ENCODE measurements at places on chromosomes 3 and 15.

DNA sequence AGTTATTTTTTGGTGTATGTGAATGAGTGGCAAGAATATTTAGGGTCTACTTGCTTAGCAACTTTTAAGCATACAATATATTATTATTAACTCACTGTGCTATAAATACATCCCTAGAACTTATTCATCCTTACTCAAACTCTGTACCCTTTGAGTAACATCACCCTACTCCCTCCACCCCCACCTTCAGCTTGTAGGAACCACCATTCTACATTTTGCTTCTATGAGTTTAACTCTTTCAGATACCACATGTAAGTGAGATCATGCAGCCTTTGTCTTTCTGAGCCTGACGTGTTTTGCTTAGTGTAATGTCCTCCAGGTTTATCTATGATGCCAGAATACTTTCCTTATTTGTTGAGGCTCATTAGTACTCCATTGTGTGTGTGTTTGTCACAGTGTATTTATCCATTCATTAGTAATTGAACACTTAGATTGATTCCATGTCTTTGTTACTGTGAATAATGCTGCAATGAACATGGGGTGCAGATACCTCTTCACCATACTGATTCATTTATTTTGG is 526.9 kb downstream of the PYDC2 start:
- DNase-seq = no peak

DNA sequence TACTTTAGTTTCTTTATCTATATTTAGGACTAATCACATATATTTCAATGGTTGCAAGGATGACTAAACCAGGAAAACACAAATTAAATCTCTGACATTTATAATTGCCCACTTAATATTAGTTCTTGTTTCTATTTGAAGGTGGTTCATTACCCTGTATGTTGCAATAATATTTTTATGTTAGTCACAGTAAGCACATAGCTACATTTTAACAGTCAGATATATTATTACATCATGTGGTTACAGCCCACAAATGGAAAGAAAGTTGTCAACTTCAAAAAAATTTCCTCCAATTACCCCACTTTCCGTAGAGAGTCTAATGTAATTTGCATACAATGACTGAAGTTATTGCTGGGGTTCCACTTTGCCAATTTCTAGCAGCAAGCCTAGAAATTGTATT is 114.6 kb downstream of the TUSC7 start:
- no peak for DNase-seq

GRCh38 chr3:42133500-42134298 is 42.5 kb downstream of the TRAK1 start:
- DNase-seq = no peak

GRCh38 chr15:80667936-80668335 is 27.2 kb upstream of the ABHD17C start:
- DNase-seq = no peak

GRCh38 chr15:49366496-49366895 is 56.5 kb upstream of the FGF7 start:
- no peak for DNase-seq

GRCh38 chr3:157618075-157618760 is 115.0 kb upstream of the VEPH1 start:
- DNase-seq = no peak
